ENCODE measurements at places on chromosomes 3 and 15.

- peak; percentile 40 for DNase-seq
Measured at GRCh38 chr3:23490459-23490858, 287.3 kb downstream of the UBE2E2 start.

DNA sequence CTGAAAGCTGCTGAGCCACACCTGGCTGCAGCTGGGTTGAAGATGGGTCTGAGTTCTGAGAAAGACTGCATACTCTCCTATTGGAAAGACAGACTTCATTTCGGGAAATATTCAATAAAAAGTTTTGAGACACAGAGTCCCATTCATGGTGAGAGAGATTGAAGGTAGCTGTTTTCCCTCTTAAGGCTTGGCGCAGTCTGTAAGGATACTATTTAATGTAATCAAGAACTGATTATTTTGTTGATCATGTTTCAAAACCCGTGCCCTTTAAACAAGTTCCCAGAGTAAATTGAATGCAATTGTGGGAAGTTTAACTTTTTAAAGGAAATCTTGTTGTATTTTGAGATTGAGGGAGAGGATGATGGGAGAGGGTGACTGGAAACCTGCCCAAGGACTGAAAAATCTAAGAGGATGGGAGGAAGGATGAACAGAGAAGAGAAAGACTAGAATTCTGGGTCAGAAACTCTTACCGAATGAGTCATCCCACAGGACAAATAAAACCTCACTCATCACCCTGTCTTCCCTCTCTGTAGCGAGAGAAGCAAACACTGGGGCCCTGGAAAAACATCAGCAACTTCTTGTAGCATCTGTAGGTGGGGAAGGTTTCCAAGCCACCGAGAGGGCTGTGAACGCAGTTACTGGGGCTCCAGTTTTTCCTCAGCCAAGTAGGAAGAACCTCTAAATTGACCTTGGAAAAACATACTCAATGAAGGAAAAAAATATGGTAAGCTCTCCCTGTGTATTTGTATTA lies 193.2 kb upstream of the TPRG1 start:
- no peak for DNase-seq

GRCh38 chr3:105246536-105246935 lies 120.2 kb upstream of the ALCAM start:
- DNase-seq, result no peak

DNA sequence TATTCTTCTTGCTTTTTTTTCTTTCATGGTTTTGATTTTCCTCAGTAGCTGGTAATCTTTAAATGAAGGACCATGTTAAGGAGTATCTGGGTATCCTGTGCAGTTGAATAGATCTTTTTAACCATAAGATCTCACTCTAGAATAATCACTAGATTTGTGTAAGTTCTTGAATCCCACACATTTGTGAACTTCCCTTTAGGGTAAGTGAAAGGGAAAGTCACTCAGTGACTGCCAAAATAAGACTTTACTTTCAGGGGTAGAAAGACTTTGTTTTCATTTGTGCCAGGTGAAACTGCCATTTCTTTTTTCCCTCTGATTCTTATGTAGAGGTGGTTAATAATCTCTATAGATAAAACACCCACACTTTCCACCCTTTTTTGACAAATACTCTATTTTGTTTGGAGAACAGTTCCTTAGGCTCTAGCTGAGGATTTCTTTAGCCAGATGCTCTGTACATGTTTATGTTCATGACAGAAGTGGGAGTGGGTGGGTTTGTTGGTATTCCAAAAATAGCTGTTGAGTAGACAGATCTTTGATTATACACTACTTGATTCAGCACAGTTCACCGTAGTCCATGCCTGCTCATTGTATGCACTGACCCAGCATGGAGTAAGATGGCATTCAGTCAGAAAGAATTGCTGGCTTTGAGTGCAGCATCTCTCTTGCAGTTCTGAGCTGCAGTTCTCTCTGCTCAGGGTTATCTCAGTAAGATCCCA lies 28.5 kb downstream of the LRRC49 start:
- peak; percentile 39 for DNase-seq

GRCh38 chr3:55197021-55197420 lies 269.2 kb upstream of the LRTM1 start:
- DNase-seq, result no peak

- DNase-seq, result no peak
Measured at GRCh38 chr3:126758882-126759281, 54.8 kb downstream of the CHCHD6 start.

DNA sequence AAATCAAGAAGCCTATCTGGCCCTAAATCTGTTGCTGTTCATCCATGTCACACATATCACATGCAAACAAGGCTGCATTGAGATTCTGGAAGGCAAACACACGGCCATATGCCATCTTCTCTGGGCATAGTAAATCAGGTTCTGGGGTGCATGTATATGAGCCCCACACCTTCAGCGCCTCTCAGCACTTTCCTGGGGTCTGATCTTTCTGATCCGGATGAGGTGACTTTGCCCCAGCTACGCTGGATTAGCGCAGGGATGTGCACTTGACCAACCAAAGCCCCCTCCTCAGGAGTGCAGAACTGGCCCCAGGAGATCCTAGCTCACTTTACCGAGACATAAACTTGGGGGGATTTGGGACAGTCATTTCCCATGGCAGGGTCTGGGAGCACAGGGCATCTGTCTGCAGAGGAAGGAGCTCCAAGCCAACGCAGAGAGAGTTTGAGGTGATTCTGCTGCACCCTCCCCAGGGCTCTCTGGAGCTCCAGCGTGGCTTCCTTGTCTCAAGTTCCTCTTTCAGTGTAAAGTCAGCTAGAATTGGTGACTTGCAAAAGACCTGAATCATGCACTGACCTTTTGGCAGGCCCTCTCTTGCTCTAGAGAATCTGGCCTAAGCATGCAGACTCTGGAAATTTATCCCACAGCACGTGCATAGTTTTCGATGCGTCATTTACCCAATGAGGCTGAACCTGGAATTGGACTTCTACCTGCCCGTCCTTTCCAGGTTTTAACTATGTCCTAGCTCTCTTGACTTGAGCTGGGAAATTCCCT lies 63.5 kb upstream of the KLF13 start:
- DNase-seq, result peak; percentile 97

GRCh38 chr3:41907330-41908073 lies 54.4 kb downstream of the ULK4 start:
- DNase-seq, result no peak

GRCh38 chr3:170689296-170689829 lies 103.5 kb upstream of the SLC7A14 start:
- no peak for DNase-seq

GRCh38 chr3:72043204-72044133 lies 258.5 kb upstream of the PROK2 start:
- peak; percentile 84 for DNase-seq

DNA sequence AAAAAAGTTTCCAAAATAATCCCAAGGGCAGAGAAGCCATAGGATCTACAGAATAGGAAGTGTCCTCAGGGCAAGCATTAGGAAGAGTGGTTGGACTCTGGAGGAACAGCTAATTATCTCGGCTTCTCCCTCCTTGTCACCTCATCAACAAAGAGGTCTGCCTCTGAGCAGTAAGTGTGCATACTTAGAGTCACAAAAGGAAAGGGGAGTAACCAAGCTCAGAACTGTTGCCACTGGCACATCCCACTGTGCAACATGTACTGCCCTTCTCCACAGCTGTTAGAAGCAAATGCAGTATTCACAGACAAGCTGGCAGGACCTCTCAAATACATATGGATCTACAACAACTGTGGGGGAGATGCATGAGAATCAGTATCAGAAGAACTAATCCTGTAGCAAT lies 31.5 kb downstream of the NGLY1 start:
- no peak for DNase-seq

- DNase-seq, result peak; percentile 55
Measured at GRCh38 chr15:50425219-50425618, 1.0 kb downstream of the USP8 start.

DNA sequence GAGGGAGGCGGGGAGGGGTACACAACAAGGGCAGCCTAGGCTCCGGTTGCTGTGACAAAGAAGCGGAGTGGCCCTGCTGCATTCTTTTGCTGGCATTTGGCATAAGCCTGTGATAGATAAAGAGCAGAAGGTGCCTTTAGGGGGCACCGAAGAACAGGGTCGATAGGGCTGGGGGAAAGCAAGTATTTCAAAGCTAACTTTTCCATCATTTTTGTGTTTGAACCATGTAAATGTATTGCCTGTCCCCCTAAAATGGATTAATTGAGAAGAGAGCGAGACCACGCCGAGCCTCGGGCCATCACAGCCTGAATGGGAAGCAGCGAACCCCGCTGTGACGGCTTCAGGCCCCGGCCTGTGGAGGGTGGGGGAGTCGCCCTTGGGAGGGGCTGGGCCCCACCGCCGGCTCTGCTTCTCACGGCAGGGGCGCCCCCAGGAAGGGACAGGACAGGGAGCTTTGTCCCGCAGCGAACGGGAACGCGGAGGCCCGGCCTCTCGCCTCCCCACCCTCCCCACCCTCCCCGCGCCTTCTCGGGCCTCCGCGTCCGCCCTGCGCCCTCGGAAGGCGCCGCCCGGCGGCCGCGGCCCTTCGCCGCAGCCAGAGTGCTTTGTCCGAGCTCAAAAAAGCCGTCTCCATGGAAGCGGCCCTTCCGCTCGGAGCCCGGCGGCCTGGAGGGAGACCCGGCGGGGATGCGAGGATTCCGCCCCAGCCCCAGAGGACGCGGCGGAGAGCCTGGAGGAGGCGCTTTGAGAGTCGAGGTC lies 32.4 kb upstream of the ALDH1L1 start:
- peak; percentile 10 for DNase-seq

- DNase-seq, result no peak
Measured at GRCh38 chr3:121482660-121483059, 63.1 kb downstream of the POLQ start.

- no peak for DNase-seq
Measured at GRCh38 chr3:187305881-187306280, 14.3 kb upstream of the MASP1 start.

- DNase-seq, result no peak
Measured at GRCh38 chr15:82850731-82851130, 41.3 kb downstream of the WHAMM start.

DNA sequence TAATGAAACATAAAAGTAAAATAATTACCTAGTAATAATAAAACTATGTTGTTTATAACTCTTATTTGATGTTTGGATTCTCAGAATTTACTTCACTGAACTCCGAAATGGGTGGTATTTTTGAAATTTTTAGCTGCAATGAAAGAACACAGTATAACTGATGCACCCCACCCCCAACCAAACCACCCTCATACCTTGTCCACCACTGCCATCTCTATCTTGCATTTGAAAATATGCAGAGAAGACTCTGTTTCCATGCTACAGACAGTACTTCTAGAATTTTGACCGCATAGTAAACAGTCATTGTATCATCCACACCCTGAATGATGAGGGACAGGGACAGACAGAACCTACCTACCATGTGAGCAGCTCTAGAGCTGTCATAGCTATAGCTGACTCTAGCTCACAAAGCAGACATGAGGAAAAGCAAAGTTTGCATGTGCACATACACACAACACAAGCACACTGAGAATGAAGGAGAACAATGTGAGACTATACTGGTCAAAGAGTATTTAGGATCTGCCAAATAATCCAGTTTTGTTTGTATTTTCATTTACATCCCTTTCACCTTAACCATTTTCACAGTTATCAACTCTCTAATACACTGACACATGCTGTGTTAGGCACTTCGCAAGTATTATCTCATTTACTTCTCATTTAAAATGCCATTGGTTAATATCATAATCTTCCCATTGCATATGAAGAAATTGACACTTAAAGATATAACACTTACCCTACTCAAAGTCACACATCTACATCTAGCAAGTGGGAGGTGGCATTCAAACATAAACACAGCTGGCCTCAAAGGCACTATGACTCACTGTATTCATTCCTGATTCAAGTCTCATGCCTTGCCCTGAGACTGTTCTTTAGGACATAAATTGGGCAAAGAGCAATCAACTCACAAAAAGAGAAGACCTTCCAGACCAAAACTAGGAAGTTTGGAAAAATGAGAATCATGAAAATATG lies 1014.7 kb upstream of the CFAP20DC start:
- DNase-seq, result peak; percentile 82

DNA sequence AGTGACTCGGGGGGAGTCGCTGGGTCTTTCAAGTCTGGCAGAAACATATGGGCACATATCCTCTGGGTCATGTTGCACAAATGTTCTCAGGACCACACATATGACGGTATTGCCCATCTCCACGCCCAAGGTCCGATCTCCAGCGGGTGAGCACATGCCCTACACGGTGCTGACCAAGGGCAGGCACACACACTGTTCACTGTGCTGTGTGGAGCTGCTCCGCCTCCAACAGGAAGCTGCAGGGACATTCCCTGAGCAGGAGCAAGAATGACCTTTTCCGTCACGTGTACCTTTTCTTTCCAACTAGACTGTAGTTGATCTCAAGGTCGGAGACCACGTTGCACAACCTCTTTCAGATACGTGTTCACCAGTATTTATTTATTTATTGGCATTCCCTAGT lies 41.7 kb upstream of the B3GNT5 start:
- no peak for DNase-seq

DNA sequence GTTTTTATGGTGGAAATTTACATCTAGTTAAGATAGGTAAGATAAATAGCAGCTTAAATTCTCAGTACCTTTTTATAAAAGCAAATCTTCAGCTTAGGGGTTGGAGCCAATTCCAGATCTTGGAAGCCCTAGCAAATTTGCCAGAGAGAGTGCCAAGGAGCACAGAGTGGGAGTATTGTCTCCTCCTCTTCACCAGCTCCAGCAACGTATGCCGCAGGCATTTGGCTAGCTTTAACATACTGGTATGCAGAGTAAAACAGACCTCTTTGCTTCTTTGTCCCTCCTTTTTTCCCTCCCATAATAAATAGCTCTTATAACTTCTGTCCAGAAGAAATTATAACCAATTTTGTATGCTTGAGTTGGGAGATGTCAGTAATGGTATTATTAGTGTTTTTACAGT lies 140.4 kb downstream of the DIPK2A start:
- DNase-seq, result no peak

DNA sequence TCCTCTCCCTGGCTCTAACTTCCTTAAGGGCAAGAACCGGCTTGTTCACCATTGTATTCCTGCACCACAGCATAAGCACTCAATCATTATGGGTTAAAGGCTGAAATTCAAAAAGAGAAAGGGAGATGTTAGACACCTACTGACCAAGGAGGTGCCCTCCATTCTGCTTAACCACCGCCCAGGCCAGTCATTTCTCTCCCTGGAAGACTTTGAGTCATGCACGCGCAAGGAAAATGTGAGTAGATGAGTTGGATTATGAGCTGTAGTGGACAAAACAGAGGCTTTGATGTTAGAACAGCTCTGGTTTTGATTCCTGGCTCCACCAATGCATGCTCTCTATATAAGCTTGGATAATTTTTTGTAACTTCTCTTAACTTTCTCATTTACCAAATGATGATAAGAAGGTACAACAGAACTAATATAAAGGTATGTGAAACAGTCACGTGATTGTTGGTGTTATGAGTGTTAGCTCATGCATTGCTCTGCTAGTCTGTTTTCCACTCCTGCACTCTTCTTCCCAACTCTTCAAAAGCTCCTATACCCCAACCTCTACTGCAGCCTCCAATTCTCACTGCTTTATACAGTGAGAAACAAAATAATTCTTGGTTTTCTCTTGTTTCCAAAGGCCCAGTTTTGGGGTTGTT lies 148.4 kb upstream of the ATP11B start:
- no peak for DNase-seq

- no peak for DNase-seq
Measured at GRCh38 chr15:70763950-70764730, 782 bp upstream of the UACA start.
